Placental epithelial cell (primary cell): ENCODE measurements at places on chromosomes 6 and 20. TPM values are rescaled to one million over a fixed set of nuclear protein-coding genes. Genes with fewer than 3 reads are reported as not detected.

The LY6G6C gene
- total RNA-seq: 0.39 and 3.5 TPM in 2 replicates

The SLCO4A1 gene
- total RNA-seq: 15.7 and 36.3 TPM in 2 replicates

The MUC22 gene
- total RNA-seq: 0.11 TPM in 1 of 2 replicates, not detected in the other

The TUBB1 gene
- not detected in 2 replicates for total RNA-seq

The LY6G5B gene
- total RNA-seq: 4.9 and 5.9 TPM in 2 replicates

The PCSK2 gene
- total RNA-seq: not detected in 2 replicates

The HRH3 gene
- total RNA-seq: not detected in 2 replicates

The CST5 gene
- not detected in 2 replicates for total RNA-seq

The COL9A3 gene
- total RNA-seq: 3.1 and 7.0 TPM in 2 replicates

The TFAP2A gene
- total RNA-seq: 19.2 and 24.3 TPM in 2 replicates

The RCAN2 gene
- not detected in 2 replicates for total RNA-seq

The LY86 gene
- not detected in 2 replicates for total RNA-seq

The EYA4 gene
- total RNA-seq: under 0.01 and 0.79 TPM in 2 replicates

The PLCB4 gene
- under 0.01 and 0.87 TPM in 2 replicates for total RNA-seq

The ALDH5A1 gene
- total RNA-seq: 0.39 and 1.3 TPM in 2 replicates

The GABRR1 gene
- total RNA-seq: not detected in 2 replicates

The SIM1 gene
- 0.11 and 8.6 TPM in 2 replicates for total RNA-seq

The CD93 gene
- total RNA-seq: under 0.01 TPM in 1 of 2 replicates, not detected in the other

The C6orf132 gene
- 9.8 and 19.8 TPM in 2 replicates for total RNA-seq

The NKX2-2 gene
- not detected in 2 replicates for total RNA-seq

The DCDC2 gene
- total RNA-seq: not detected in 2 replicates

The AVP gene
- total RNA-seq: not detected in 2 replicates

The NMBR gene
- 0.11 TPM in 1 of 2 replicates, not detected in the other for total RNA-seq

The SHLD1 gene
- 0.54 and 1.6 TPM in 2 replicates for total RNA-seq

The ZNF318 gene
- 20.8 and 25.6 TPM in 2 replicates for total RNA-seq
